NCI-H146 (cell line): ENCODE measurements at places on chromosomes 11 and 22.
A peak's percentile ranks its signal among the peaks of the same experiment; 100 is the strongest.

DNA sequence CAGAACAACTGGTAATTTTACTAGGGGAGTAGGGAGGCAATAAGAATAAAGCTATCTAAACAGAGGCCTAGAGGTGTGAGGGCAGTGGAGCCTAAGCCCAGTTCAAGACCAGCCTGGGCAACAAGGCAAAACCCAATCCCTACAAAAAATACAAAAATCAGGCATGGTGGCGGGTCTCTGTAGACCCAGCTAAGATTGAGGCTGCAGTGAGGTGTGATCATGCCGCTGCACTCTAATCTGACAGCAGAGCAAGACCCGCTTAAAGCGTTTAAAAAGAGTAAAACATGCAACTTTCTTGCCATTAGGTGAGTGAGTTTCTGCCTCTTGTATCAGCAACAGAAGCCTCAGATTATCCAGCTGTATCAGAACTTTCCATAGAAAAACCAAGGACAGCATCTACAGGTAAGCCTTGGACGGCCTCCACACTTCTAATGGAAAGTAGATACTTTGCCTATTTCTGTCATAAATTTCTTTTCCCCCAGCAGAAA lies 12.1 kb downstream of the TAF1D start:
- DNase-seq: no peak

GRCh38 chr11:6111673-6112072 lies 4.2 kb downstream of the OR56B4 start:
- DNase-seq: no peak

- DNase-seq: no peak
Measured at GRCh38 chr11:65320386-65321075, 5.9 kb downstream of the CDC42EP2 start.

DNA sequence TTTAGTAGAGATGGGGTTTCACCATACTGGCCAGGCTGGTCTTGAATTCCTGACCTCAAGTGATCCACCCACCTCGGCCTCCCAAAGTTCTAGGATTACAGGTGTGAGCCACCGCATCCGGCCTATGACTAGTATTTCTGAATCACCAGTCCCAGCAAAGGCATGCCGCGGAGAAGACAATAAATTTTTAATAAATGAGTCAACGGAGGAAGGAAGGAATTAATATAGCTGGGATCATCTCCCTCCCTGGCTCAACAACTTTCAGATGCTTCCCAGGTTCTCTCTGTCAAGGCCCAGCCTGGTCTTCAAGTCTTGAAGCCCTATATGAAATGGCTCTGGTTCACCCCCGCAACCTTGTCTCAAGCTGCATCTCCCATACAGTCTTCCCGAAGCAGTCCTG lies 45.7 kb downstream of the CYTH4 start:
- DNase-seq: no peak

DNA sequence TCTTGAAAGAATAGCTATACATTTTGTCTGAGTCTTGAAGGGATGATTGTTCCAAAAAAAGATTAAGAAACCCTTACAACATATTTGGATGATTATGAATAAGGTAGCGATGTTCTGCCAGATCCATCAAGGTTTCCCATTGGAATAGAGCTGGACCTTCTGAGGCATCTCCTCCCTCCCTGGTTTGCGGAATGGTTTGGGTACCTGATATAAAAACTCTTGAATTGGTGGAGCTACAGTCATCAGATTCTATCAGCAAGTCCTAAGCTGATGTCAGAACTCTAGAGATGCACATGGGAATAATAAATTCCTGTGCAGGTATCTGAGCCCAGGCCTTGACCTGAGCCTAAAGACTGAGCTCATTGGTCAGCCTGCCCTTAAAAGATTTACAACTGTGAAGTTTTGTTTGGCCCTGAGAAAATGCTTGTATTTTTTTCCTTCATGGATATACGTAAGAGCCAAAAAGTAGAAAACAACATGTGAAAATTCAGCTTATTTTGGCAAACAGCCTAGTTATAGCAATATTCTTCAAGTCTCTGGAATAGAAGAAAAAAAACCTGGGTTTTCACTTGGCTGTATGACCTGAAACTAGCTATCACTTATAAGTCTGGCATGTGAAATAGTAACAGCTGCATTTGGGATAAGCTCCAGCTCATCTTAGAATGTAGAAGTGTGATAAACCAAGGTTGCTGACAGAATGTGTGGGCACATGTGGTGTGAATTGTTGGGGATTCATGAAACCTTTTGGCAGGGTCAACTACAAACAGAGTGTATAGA lies 265.7 kb upstream of the CTSC start:
- DNase-seq: no peak

DNA sequence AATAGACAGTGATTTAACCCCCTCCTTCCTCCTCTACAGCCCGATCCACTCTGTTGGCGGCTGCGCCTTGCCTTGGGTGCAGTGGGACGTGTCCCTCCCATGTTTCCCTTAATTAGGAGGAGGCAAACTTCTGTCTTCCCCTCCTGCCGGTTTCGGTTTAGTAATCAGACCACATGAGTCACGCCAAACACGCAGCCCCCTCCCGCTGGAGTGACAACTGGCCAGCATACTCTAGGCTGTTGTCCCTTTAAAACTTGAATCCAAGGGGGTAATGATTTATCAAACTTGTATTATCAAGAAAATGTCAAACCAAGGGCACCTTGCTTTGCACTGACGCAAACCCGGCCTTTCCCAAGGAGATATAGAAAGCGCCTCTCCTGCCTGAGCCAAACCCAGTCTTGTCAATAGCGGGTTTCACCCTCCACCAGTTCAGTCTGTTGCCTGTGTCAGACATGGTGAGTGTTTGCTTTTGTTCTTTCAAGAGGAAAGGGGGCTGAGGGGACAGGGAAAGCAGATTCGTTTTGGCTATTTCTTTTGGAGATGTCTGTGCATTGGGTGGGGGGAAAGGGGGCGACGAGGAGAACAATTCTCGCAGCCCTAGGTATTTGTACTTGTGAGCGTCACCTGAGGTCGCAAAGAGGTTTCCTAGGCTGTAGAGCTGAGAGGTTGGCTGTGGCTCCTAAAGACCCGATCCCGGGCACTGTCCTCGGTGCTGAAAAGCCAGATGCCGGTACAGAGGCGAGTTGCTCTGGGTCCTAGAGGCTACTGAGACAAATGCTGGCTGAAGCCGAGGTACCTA lies at the start of gene SLC6A5:
SLC6A5 (plus strand) TSS at position 388 of the 799 bp plus-strand sequence; CDS start at position 453, 65 bp downstream.
- no peak for DNase-seq

GRCh38 chr11:88179971-88180629 lies 4.9 kb upstream of the RAB38 start:
- DNase-seq: no peak

DNA sequence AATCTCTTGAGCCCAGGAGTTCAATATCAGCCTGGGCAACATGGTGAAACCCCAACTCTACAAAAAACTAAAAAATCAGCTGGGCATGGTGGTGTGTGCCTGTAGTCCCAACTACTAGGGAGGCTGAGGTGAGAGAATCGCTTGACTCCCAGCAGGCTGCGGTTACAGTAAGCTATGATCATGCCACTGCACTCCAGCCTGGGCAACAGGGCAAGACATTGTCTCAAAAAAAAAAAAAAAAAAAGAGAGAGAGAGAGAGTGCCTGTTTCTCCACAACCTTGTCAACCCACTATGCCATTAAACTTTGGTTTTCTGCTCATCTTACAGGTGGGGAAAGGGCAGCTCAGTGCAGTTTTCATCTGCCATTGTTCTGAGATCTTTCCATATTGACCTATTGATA lies 5.1 kb downstream of the FOLR3 start:
- no peak for DNase-seq

DNA sequence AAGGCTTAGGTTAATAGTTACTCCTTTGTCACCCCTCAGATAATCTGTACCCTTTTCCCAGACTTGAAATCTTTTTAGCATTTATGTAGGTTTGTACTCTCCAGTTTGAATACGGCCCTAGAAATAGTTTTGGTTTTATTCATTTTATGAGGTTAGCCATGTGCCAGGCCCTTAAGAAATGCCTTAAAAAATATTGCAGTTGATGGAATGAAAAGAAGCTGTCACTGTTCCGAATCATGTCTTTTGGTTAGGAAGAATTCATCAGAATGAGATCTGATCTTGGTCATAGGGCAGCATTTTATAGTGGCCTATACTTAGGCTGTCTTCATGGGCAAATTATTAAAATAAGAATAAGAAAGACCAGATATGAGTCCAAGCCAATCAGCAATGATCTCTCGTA lies 14.8 kb upstream of the PRSS23 start:
- DNase-seq: no peak

- DNase-seq: no peak
Measured at GRCh38 chr11:1879941-1880720, 11.6 kb downstream of the PRR33 start.

GRCh38 chr11:3155691-3156258 lies 9.3 kb downstream of the OSBPL5 start:
- DNase-seq: no peak

- DNase-seq: no peak
Measured at GRCh38 chr11:118259138-118259537, 5.0 kb downstream of the MPZL2 start.

GRCh38 chr11:128937480-128937879 lies 5.2 kb downstream of the TP53AIP1 start:
- no peak for DNase-seq

- no peak for DNase-seq
Measured at GRCh38 chr11:65404638-65405339, 17.8 kb upstream of the NEAT1 start.

- no peak for DNase-seq
Measured at GRCh38 chr22:46802608-46803027, 40.2 kb downstream of the TBC1D22A start.

DNA sequence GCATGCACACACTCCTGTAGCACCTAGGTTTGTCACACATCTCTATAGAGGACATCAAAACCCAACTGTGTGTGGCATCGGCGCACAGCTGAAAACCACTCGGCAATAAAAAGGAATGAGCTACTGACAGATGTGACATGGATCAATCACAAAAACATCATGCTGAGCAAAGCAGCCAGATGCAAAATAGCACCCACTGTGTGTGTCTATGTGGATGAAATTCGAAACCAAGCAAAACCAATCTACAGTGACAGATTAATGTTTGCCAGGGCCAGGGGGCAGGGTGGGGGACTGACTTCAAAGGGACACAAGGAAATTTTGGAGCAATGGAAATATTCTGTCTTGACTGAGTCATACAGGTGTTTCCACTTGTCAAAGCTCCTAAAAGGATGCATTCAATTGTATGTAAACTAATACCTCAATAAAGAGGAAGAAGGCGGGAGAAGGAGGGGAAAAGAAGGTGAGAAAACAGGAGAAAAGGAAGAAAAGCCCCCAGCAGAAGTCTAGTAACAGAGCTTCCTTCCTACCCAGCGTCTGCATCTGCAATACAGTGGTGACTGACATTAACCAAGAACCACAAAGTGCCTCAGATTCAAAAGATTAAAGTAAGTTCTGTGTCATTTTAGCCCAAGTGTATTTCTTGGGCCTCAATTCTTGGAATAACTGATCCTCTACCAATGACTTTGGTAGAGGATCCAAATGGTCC lies 49.8 kb downstream of the PACSIN2 start:
- peak; percentile 88 for DNase-seq
